ENCODE measurements at places on chromosomes 6 and 20.

GRCh38 chr6:132673376-132674094 lies 14.6 kb upstream of the TAAR1 start:
- no peak for DNase-seq

DNA sequence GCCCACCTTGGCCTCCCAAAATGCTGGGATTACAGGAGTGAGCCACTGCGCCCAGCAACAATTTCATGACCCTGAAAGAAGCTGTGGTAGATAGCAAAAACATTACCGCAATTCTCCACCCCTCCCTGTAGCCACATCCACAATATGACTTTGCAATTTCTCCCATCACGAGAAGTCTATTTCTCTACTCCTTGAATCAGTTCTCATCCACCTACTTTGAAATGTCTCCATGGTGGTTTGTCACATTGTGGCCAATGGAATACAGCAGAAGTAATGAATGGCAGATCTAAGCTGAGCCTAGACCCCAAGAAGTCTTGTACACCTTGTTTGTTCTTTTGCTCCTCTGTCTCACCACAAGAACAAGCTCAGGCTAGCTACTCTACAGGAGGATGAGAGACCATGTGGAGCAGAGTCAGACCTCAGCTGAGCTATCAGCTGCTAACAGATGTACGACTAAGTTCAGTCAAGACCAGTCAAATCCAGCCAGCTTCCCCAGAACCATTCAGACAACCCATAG lies 6.3 kb downstream of the OXT start:
- DNase-seq, result no peak

- no peak for DNase-seq
Observed at GRCh38 chr6:11223286-11223864, 9.1 kb downstream of the NEDD9 start.

- no peak for DNase-seq
Observed at GRCh38 chr6:75098709-75099108, 107.1 kb downstream of the COL12A1 start.

DNA sequence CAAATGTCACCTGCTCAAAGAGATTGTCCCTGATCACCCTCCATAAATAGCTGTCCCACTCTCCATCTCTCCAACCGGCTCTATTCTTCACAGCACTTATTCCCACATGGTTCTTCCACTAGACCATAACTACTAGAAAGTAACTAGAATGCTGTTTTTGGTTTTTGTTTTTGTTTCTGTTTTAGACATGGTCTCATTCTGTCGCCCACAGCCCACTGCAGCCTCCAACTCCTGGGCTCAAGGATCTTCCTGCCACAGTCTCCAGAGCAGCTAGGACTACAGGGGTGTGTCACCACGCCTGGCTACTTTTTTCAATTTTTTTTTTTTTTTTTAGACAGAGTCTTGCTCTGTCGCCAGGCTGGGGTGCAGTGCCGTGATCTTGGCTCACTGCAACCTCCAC lies 12.2 kb downstream of the MMP24 start:
- DNase-seq, result no peak

- DNase-seq, result no peak
Observed at GRCh38 chr20:14538433-14538832, 201.0 kb upstream of the FLRT3 start.

GRCh38 chr6:45297320-45297719 lies 30.8 kb upstream of the RUNX2 start:
- DNase-seq, result no peak

- no peak for DNase-seq
Observed at GRCh38 chr6:108762394-108762793, 85.8 kb upstream of the ARMC2 start.

GRCh38 chr6:35485402-35485877 lies 11.4 kb downstream of the TEAD3 start:
- no peak for DNase-seq

GRCh38 chr6:16688984-16689636 lies 72.2 kb downstream of the ATXN1 start:
- no peak for DNase-seq

GRCh38 chr20:62413896-62414481 lies 6.9 kb upstream of the CABLES2 start:
- DNase-seq, result no peak

DNA sequence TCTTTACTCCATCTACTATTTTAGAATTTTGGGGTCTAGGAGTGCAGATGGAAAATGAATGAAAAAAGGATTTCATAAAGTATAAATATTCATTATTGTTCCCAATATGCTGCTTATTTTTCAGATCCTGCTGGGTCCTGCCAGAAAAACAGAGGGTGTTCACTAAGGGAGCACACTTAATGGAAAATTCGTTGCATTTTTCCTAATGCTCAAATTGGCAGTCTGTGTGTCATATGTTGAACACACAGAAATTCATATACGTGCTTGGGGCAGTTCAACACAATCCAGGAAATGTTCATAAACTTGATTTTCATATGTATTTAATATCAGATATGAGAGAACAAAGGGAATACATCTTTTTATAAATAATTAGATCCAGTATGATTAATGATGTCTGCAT lies 1019.4 kb downstream of the EPHA7 start:
- DNase-seq, result no peak

DNA sequence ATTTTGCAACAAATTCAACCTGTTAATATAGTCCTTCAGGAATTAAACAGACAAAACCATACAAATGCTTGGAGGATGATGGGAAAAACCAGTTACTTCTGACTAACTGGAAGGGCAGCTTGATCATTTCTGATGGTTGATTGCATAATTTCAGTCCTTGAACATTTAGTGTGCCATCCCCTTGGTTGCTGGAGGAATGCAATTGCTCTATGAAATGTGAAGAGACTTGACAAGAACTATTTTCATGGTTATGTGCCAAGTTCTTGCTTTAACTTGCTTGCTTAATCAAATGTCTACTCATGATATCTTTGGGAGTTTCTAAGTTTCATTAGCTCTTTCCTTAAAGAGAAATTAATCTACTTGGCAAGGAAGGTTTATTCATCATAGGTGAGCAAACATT lies 45.2 kb downstream of the ANKEF1 start:
- DNase-seq, result no peak

GRCh38 chr20:48041078-48041780 lies 255.9 kb upstream of the SULF2 start:
- DNase-seq, result no peak

- DNase-seq, result peak; percentile 63
Observed at GRCh38 chr6:166862287-166862977, 93.9 kb downstream of the RNASET2 start.

GRCh38 chr6:129966125-129966524 lies 52.3 kb upstream of the L3MBTL3 start:
- no peak for DNase-seq

- DNase-seq, result no peak
Observed at GRCh38 chr6:113115196-113115595, 741.9 kb upstream of the MARCKS start.

DNA sequence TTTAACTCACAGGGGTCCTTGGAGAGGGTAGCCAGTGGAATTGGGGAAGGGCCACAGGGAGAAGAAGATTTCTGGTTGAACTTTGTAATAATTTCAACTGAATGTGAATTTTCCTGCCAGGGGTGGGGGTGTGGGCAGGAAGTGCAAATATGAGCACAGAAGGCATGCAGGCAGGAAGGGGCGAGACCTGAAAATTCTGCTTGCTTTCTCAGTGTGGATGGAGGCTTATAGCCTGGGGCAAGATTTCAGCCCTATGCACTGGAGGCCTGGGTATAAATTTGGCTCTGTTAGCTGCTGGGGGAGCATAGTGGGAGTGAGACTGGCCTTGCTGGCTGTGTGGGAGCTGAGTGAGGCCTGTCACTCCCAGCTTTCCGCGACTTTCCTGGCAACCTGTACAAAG lies 54.4 kb downstream of the PERP start:
- DNase-seq, result no peak

GRCh38 chr6:123575188-123575587 lies 61.6 kb downstream of the TRDN start:
- DNase-seq, result no peak

DNA sequence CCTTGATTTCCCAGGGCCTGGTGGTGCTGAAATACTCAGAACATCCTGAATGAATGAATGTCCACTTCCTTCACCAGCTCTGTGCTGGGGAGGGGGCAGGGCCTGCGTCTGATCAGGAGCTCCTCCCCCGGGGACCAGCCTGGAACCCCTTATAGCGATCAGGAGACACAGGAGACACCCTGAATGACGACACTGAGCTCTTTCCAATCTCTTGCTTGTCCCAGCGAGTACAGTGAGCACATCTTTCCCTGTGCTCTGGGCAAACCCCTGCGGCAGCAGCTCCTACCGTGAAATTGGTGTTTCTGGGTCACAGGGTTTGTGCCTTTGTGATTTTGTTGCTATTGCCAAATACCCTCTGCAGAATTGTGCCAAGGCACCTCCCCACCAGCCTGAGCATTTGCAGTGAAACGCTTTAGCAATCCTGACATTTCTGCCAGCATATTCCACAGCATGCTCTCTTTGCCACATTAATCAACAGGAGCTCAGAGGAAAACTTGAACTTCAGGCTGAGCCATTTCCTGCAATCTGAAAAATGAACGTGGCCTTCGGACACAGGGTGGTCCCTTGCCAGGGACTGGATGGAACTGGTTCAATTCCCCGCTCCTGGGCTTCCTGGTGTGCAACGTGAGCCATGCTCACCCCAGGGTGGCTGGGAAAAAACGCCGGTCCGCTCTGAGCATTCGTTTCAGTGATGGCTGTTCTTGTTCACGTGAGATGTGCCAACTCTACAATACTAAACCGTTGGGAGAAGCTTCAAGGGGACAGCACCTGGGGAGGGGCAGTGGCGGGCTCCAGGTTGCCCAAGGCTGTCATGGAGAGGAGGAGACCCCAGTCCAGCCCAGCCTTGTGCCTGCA lies 23.1 kb upstream of the MRGBP start:
- no peak for DNase-seq

DNA sequence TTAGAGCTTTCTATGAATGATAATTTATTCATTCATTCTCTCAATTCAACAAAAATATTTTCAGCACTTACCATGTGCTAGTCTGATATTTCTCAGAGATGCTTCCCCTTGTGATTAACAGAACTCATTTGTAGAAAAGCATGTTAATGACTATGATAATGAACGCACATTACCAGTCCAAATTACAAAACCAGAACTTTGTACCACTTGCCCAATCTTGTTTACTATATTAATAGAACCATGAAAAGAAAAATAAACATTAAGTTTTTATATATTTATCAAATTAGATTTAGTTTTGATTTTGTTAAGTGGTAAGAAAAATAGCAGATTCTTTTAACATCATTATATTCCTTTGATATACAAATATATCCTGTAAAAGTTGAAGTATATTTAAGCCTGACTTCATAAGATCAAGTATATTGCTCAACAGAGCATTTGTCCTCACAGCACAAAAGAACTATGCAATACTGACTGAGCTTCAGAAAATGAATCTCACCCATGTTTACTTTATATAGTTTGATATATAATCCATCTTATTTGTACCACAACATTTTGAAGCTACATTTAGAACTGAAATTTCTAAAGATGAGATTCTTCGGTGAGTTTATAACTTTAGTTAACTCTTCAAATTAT lies 48.9 kb downstream of the TMEM244 start:
- no peak for DNase-seq
